ENCODE measurements at places on chromosomes 7 and 10.

GRCh38 chr10:104339469-104340110, 1.3 kb upstream of the ITPRIP start:
- no peak for DNase-seq

DNA sequence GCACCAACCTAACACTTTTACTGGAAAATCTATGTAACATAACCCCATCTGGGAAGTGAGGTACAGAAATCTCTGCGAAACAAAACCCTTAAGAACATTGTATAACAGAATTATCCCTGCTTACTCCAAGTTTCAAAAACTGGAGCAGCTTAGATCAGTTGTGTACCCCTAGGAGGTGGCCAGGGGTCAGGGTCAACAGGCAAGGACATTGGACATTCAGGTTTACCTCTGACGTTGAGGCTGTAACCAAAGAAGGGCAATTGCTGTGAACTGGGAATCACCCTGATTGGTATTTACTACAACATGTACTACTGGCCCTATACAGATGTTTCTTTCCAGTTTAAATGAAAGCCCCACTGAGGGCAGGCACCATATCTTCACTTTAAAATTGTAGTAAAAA, 13.1 kb downstream of the SFXN3 start:
- no peak for DNase-seq

DNA sequence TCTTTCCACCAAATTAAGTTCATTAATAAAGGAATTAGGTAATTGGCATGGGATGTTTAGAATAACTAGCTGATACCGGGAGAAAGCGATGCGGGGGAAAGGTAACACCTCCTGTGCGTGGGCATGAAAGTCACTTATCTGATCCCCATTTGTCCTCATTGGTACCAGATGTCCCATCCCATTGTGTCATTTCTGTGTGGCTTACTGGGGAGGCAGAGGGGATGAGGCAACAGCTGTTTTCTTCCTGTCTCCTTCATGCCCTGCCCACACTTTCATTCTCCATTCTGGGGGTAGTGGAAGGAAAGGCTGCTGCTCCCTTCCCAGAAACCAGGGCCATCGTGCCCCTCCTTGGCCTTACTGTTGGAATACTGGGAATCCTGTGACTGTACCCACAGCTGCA, 27.1 kb downstream of the EEPD1 start:
- no peak for DNase-seq

DNA sequence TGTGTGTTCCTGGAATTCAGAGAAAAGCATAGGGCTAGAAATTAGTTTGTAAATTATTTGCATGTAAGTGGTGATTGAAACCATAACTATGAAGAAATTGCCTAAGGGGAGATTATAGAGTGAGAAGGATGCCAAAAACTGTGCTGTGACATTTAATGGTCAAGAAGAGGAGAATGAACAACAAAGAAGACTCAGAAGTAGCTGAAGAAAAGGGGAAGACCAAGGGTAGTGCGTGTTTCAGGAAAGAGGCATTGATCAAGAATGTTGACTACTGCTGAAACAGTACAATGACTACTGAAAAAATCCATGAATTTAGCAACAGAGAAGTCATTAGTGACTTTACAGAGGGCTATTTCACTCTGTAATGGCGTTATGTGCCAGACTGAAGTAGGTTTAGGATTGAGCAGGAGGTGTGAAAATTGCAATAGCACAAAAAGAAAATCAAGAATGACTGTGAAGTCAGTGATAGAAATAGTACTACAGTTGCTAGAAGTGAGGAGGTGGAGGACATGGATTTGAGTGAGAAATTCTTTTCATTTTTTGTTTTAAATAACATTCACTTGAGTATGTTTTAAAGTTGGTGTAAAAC, 28.9 kb upstream of the SAMD9L start:
- no peak for DNase-seq

GRCh38 chr7:51308696-51309095, 7.9 kb downstream of the COBL start:
- no peak for DNase-seq

DNA sequence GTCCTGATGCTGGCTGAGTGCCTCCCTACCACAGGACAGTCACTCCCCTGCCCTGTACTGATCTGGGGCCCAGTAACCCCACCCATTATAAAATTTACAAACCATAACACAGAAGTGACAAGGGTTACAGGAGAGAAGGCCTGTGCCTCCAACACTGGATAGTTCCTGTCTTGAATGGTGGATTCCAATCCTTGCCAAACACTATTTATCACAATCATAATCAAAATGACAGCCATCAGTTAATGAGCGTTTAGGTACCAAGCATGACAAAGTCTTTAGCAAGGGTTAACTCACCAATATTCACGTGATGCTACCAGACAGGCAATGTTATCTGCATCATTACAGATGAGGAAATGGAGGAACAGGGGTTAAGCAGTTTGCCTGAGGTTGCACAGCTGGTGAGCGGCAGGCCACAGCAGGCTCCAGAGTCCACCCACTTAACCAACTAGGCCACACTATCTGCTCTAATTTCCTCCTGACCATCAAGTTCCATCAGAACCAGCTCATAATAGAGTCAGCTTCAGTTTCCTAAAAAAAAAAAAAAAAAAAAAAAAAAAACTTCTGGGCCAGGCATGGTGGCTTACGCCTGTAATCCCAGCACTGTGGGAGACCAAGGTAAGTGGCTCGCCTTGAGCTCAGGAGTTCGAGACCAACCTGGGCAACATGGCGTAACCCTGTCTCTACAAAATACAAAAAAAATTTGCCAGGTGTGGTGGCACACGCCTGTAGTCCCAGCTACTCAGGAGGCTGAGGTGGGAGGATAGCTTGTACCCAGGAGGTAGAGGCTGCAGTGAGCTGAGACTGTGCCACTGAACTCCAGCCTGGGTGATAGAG, 14.2 kb downstream of the PDLIM1 start:
- no peak for DNase-seq

GRCh38 chr7:44646176-44646920, 39.9 kb downstream of the OGDH start:
- no peak for DNase-seq

GRCh38 chr7:39623732-39624441, 515 bp downstream of the RALA start:
- no peak for DNase-seq

DNA sequence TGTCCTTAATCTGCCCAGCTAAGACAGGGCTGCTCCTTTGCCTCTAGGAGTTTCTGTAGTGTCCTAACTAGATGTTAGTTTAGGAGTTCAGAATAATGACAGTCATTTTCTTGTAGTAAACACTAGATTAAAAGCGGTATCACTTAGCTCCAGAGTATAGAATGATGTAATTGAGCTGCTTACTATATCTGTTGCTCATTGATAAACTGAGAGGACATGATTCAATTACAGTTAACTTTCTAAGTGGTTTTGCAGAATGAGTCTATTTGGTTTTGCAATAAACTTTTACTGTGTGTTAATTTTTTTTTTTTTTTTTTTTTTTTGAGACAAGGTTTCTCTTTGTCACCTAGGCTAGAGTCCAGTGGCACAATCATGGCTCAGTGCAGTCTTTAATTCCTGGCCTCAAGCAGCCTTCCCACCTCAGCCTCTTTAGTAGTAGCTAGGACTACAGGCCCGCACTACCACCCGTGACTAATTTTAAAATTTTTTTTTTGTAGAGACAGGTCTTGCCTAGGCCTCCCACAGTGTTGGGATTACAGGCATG, 1.8 kb downstream of the STMP1 start:
- DNase-seq, result no peak

- no peak for DNase-seq
Observed at GRCh38 chr10:35792291-35792690, 150.2 kb upstream of the FZD8 start.

- no peak for DNase-seq
Observed at GRCh38 chr7:75711656-75712514, 26.9 kb downstream of the HIP1 start.

DNA sequence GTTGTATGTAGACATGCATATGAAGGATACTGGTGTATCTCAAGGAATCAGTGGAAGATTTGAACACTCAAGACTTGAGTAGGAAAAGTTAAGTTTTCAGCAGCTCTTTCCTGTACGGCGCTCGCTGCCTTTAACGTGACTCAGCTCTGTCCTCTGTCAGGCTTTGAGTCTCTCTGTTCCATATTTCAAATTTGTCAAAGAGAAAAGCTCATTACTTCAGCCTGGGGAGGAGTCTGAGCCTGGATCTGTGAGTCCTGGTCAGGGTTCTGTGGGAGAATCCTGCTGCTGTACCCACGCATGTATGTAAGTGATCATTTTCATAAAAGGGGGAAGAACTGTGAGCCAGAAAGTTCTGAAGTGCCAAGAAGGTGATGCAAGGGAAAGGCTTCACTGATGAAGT, 13.8 kb upstream of the MPP7 start:
- no peak for DNase-seq

Measured in T-helper 9 cell (primary cell).